ENCODE measurements at places on chromosomes 6 and 20.
A peak's percentile ranks its signal among the peaks of the same experiment; 100 is the strongest.

DNA sequence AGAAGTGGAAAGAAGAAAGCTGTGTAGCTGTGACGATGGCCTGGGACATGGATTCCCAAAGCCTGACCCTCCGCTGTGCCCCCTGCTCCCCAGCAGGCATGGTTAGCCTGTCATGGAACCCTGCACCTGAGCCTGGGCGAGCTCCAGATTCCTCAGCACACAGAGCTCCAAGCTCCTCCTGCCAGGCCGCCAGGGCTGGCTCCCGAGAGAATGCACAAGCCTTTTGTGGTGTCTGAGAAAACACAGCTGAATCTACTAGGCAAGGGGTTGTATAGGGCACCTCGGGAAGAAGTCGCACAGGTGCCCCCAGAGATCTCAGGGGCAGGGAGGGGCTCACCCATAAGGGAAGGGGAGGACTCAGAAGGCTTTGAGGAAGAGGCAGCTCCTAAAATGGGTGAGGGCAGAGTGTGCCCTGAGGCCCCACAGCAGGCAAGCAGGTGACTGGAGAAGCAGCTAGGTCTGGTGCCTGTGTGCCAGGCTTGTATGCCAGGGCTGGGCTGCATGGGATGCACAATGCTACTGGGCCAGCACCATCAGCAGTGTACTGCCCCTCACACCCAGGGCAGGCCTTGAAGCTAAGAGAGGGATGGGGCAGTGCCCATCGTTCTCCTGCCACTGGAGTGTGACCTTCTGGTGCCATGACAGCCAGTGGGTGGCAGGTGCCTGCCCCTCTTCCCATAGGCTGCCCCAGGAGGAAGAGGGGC is 64.3 kb upstream of the CD93 start:
- no peak for DNase-seq

DNA sequence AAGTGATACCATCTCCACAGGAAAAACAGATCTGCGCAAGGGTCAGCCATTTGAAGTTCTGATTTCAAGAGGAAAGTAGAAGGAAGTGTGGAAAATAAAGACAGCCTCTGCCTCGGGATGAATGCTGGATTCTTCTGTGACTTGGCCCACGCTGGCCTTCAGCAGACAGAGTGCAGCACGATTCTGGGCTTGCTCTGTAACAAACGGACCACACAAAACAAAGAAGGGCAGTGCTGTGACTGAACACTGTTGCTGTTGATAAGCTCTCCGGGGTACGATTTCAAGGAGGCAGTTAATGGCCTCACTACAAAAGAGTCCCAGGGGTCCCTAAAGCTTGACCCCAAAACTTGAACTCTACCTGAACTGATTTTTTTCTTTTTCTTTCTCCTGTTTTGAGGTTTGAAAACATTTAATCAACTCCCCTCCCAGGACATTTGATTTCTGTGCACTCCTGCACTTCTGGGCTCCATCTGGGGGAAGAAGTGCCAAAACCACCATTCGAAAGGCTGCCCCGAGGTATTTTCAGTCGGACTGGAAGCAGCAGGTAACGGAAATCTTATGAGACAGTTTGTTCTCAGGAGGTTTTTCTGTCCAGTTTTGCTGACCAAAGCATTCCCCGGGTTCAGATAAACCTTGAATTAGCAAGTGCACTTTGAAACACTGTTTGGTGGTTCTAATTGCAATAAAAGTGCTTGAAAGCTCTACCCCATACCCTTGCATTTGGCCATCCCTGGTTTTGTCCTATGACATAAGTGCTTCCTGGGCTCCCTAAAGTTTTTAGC is 189.6 kb downstream of the MYLK4 start:
- DNase-seq = no peak

GRCh38 chr6:15827496-15828255 is 164.8 kb upstream of the DTNBP1 start:
- no peak for DNase-seq

GRCh38 chr6:159978291-159979135 is 9.6 kb downstream of the IGF2R start:
- DNase-seq = no peak

DNA sequence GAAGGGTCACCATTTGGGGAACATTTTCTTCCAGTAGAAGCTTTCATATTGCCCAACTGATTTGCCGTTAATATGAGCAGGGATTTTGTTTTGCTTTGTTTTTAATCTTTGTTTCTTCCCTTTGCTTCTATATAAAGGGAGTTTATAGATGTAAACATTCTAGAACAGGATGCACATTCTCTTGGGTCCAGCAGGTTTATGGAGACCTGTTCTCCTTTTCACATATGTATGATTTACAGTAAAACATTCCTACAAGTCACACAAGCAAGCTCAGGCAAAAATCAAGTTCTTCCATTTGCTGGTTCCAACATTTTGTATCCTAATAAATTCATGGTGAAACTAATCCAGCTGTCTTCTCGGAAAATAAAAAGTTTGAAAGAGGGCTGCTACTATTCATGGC is 1082.4 kb upstream of the FLRT3 start:
- no peak for DNase-seq

- DNase-seq = no peak
Measured at GRCh38 chr6:84062519-84063154, 29.1 kb downstream of the MRAP2 start.

GRCh38 chr20:62887152-62887859 is 25.7 kb upstream of the TCFL5 start:
- DNase-seq = peak; percentile 33

DNA sequence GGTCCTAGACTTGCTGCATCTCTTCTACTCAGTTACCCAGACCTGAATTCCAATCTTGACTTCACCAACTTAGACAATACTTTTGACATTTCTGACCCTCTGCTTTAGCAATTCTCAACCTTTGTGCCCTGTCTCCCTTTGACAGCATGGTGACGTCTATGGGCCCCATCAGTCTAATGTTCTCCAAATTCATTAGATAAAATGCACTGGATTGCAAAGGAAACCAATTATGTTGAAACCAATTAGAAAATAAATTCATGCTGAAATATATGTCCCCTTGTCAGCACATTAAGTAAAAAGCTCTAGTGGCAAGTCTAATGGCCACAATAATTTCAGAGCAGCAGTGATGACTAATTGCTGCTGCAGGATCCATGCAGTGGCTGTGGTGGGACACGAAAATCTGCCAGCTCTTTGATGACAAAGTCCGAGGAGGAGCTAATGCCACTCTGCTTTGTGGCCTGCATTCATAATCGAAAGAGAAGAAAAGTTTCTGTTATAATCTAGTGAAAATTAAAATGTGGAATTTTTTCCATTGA is 64.0 kb downstream of the BFSP1 start:
- DNase-seq = no peak

- DNase-seq = no peak
Measured at GRCh38 chr20:23133560-23133998, 47.5 kb upstream of the CD93 start.

GRCh38 chr20:41223112-41223511 is 85.8 kb downstream of the PLCG1 start:
- DNase-seq = no peak

- DNase-seq = no peak
Measured at GRCh38 chr20:47336129-47336754, 20.3 kb downstream of the ZMYND8 start.

- no peak for DNase-seq
Measured at GRCh38 chr20:48184229-48184628, 398.9 kb upstream of the SULF2 start.

- no peak for DNase-seq
Measured at GRCh38 chr6:109722011-109722410, 30.9 kb downstream of the FIG4 start.

GRCh38 chr20:59147586-59147985 is 16.0 kb upstream of the ZNF831 start:
- no peak for DNase-seq

GRCh38 chr6:37277001-37277409 is 19.1 kb upstream of the TMEM217 start:
- DNase-seq = no peak

- DNase-seq = no peak
Measured at GRCh38 chr6:161833099-161833860, 559.4 kb upstream of the AGPAT4 start.

- peak; percentile 47 for DNase-seq
Measured at GRCh38 chr6:116402108-116402937, 31.6 kb downstream of the DSE start.

DNA sequence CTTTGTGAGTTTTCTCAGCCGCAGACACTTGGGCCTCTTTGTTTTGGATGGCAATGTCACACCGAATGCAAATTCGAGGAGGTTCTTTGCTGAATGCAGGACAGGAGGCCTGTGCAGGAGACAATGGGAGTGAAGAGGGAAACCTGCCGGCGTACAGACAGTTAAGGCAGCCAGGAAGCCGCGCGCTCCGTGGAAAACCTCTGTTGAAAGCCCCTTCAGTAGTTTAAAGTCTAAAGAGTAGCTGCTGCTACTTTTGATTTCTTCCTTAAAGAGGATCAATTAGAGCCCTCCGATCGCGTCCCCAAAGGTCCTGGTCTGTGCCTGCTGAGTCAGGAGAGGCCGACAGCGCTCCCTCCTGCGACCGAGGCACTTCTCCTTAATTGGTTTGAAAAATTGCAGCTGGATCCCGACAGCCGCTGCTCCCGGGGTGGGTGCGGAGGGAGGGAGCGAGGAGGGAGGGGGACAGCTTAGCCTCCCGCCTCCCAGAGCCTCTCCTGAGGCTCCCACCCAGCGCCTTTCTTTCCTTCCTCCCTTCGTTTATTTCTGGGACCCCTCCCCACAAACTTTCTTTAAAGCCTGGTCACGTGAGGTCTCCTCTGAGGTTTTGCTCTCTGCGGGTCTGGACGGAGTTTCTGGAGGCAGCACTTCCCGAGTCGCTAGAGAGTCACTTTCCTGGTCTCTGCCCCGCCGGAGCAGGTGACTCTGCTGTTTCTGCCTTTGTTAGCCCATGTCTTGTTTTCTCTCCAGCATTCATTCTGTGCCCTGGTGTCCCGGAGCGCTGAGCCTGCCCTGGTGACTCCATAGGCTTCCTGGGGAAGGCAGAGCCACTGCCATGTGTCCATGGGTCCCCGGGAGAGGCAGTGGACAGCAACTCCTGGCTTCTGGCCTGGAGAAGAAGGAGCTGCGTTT is 22.3 kb upstream of the RPP40 start:
- DNase-seq = peak; percentile 35

DNA sequence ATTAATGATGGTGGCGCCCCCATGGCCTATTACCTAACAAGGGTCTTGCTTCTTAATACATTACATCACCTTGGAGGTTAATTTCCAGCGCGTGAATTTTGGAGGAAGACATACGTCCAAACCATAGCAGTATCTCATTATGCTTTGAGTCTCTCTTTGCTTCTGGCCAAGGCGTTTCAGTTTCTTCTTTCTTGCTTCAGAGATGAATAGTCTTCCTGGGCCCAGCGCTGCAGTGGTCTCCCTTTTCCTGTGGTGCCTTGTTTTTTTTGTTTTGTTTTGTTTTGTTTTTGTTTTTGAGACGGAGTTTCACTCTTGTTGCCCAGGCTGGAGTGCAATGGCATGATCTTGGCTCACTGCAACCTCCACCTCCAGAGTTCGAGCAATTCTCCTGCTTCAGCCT is 268.4 kb downstream of the SOX4 start:
- DNase-seq = no peak

- DNase-seq = no peak
Measured at GRCh38 chr6:148311966-148312669, 30.5 kb upstream of the SASH1 start.

- DNase-seq = peak; percentile 54
Measured at GRCh38 chr6:22664968-22665367, 95.6 kb downstream of the HDGFL1 start.

DNA sequence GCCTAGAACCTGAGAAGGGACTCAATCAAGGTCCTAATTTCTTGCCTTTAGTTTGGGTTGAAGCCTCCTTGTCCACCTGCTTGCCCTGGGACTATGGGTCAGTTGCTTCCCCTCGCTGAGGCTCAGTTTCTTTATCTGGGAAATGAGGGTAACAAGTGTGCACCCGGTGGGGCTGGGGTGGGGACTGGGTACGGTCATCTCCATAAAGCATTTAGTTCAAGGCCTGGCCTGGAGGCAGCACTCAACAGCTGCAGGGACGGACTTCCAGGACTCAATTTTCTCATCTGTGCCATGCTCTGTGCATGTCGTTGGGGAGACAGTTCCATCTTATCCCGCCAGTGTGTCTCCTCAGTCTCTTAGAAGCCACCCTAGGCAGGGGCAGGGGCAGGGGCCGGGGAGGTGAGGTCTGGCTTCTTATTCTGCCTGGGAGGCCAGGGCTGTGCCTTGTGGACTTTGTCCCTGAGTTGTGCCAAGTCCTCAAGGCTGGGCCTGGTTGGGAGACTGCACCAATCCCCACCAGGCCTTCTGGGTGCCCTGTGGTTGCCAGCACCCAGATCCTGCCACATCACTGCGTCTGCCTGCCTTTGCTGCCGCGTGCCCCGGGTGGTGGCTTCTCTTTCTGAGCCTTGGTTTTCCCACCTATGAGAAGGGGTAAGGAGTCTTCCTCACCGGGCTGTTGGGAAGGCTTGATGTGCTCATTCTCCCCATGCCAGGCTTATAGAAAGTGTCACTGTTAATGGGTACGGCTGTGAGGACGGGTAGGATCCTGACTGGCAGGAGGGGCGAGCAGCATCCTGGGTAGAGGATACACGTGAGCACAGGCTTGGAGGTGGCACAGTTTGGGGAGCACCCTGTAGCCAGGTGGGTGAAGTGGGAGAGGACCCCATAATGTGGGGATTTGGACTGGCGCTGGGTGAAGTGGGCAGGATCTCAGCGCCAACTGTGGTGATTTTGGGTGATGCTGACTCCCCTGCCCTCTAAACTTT is 8.6 kb downstream of the SRC start:
- DNase-seq = no peak

- no peak for DNase-seq
Measured at GRCh38 chr6:4506792-4507191, 269.4 kb upstream of the CDYL start.

DNA sequence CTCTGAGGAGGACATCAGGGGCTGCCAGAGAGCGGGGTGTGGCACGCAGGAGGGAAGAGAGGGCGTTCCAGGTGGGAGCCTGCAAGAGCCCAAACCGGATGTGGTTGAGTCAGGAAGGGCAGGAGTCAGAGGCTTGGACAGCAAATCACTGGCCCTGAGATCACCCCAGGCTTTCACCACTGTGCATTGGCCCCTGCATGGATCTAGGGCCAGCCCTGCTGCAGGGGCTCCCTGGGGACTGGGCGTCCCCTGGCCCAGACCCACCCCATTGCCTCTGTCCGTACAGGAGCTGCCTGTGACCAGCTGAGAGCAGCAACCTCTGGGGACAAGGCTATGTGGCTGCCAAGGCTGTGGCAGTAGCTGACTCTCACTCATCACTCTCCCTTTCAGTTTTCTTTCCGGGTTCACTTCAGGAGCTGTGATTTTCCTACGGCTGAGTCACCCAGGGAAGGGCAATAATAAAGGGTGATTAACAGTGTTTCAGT is 33.9 kb downstream of the KCNK17 start:
- DNase-seq = no peak

GRCh38 chr6:157982102-157982562 is 469 bp downstream of the SYNJ2 start:
- DNase-seq = peak; percentile 42

- DNase-seq = no peak
Measured at GRCh38 chr20:31908424-31908823, 38.0 kb downstream of the TTLL9 start.

- peak; percentile 53 for DNase-seq
Measured at GRCh38 chr6:4776131-4776492, at the start of gene CDYL. TSS of gene CDYL (plus strand) at chr6:4776404. CDS start at chr6:4776784, 380 bp downstream.

- no peak for DNase-seq
Measured at GRCh38 chr20:44734938-44735337, 10.7 kb upstream of the KCNK15 start.
